IPS DF 19.7 (cell line): ENCODE measurements at places on chromosomes 7 and 10.

- no peak for DNase-seq
Measured at GRCh38 chr10:73790886-73791625, 5.7 kb downstream of the ZSWIM8 start.

DNA sequence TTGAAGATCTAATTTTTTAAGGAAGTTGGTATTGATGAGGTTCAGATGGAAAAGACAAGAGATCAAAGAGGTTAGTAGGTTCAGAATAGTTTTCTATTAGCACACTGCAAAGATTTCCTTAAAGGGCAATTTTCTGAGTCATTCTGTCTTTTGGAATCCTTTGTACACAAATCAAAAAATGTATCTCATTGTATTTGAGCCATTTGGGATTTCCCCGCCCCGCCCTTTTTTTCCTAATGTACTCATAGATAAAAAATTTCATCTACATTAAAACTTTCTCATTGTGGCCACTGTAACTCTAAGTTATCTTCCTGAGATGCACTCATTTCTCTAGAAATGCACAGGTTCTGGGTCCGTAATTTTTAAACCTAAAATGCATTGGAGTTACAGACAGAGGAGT lies 12.1 kb downstream of the GIMAP6 start:
- DNase-seq = no peak

DNA sequence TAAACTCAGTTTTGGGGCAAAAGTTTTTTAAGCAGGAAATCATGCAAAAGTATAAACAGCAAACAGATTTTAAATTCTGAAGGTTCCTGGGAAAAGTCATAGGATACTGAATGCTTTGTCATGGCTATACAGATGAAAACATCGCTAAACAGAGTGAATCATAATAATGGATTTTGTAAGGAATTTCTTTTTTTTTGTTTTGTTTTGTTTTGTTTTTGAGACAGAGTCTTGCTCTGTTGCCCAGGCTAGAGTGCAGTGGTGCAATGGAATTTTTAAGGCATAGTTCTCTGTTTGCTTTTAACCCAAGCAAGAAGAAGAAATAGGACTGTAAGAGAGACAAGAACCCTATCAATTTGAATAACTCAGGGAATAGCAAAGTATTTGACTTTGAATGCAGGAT lies 285.3 kb downstream of the NRG3 start:
- no peak for DNase-seq

DNA sequence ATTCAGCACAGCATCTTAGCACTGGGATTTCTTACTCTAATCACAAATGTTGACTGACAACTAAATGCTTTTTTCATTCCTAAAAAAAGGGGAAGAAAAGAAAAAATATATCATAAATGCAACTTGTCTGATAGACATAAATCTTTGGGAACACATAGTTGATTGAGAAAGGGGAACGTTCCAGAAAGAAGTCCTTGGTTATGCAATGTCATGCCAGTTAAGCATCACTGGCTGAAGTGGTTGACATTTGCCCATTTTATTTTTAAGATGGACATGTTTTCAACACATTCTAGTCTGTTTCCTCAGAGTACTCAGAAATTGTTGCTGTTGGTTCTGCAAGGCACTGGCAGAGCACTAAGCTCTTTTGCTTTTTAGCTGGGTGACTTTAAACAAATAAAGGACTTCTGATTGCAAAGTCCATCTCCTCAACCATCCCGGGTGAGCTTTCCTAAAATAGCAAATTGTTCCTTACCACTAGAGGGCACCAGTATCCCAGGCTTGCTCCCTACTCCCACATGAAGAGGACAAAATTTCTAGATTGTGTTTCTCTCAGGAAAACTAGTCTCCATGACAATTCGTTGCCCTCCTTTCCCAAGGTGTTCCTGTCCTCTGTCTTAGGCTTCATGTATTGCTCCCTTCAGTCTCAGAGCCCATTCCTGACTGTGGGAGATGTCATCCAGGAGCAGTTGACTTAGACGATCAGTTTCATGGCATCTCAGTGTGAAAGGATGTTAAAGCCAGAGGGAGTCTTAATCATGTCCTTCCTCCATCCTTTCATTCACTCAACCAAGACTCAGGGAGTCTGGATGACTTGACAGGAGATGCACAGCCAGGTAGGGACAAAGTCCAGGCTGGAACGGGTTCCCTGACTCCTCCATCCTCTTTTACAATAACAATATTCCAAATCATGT lies 23.9 kb downstream of the OPALIN start:
- no peak for DNase-seq

DNA sequence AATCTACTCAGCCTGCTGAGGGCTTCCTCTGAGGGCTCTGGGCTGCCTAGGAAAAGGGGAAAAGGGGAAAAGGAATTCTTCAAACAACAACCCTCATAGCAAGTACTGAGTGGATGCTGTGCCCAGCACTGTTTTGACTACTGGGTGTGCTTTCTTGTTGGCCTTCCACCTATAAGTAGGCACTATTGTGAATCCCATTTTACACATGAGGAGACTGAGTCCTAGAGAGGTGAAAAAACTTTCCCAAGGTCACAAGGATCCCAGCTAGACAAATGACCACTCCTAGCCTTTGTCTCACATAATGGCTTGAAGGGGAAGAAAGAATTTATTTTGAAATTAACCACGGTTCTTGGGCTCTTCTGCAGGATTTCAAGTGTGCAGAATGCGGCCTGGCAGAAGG lies 17.1 kb downstream of the FGF8 start:
- DNase-seq = no peak

DNA sequence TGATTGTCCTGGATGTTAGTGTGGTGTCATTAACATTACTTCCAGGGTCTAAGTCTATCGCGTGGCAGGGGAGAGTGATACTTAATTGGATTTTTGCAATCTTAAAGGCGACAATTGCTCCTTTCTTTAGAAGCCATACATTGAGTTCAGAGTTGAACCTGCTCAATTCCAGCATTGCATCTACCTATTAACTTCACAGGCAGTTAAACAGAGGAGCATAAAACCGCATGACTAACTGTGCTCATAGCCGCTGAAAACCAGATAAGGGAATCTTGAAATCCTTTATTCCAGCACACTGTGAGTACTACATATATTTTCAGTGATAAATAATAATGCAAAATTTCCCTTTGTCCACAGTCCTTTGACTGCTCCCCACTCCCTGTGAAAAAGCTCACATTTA lies 255.3 kb downstream of the STK31 start:
- no peak for DNase-seq

DNA sequence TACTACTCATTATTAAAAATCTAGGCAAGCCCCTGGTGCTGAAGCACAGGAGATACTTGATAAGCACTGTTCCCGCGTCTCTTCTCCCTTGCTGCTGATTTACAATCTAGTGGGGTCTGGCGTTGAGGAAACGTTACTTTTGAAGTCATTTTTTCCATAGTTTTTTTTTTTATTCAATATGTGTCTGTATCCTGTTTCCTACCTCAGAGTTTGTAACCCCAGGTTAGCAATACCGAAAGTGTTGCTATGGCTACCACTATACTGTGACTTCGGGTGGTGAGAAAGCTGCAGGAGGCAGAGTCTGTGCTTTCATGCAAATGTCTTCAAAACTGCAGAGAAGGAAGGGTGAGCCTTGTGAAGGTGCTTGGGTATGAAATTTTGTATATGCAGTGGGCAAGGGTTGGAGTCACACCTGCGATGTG lies 458.8 kb upstream of the GHITM start:
- no peak for DNase-seq
